Dorsolateral prefrontal cortex (tissue), 122 donors: ENCODE measurements at places on chromosomes 3 and 15. TPM values are rescaled to one million over a fixed set of nuclear protein-coding genes. Genes with fewer than 3 reads are reported as not detected.

- DNase-seq: no peak
These were observed 203.2 kb upstream of the GAP43 start for GRCh38 chr3:115420086-115420485.

DNA sequence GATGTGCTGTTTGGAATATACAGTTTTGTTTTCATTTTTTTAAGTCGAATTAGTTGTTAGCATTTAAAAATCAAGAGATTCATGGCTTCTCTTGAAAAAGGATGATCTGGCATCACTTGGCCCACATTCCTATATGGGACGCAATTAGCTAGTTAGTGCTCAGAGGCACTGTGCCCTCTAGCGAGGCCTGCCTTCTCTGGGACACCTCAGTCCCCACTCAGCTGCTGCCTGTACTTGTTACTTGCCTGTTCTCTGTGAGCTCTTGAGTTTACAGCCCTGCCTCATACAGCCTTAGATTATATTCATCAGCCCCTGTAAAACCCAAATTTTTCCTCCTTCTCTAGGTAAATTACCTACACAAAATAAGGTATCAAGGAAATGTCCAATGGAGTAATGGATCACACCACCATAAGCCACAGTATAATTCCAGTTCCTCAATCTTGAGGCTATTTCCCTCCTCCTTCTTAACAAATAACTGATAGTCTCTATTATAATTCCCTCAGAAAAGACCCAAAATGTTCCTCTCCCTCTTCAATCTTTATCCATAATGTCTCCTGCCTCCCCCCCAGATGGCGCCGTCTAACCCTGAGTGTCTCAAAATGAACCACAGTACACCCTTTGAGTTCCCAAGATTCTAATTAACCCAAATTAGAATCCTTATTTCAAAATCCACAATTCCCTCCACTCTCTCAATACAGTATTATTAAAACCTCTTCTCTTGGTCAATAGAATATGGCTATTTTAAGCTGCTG lies 2.7 kb downstream of the ZMAT3 start:
- DNase-seq: no peak

- no peak for DNase-seq
These were observed 712.1 kb downstream of the MECOM start for GRCh38 chr3:168951368-168951767.

DNA sequence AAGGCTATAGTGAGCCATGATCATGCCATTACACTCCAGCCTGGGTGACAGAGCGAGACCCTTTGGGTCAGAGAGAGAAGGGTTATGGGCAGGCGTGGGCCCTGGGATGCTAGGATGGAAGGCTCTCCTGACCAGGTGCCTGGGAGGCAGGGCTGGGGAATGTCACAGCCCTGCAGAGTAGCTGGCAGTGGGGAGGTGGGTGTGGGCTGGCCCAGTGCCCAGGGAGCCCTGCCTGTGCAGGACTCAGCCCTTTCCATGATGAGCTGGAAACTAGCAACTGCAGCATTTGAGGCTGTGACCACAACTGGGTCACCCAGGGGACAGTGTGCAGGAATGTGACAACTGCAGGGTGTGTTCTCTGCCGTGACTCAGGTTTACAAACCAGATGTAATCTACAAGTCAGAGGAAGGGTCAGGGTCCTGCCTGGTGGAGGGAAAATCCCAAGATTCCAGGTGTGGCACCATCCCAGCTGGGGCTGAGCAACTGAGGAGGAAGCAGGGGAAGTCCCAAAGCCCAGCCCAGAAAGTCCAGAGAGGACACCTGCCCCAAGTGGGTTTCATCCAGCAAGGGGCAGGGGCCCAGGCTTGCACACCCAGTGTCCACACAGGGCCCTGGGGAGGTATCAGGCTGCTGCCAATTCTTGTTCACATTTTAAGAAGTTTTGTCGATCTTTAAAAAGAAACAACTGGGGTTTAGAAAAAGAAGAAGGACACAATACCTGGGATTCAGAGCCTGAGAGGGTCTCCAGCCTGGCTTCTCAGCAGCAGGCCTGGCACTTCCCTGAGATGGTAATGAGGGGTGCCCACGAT lies 45.5 kb downstream of the SLC28A1 start:
- DNase-seq: no peak

ADAMTS17 gene
- total RNA-seq: 7.2 TPM

DNA sequence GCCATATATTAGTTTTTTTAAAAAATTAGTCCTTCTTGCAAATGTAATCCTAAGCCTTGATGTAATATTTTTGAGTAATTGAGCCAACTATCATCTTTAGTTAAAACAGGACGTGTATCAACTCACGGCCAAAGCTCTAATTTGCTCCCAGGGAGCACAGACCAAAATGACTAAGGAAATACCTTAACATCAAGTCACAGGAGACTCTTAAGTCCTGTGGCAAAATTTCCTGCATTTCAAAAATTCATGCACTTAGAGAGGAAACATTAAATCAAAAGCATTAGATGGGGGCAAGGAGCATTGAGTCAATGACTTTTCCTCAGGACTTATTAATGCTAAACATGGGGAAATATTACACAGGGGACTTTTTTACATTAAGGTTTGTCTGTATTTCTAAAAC lies 276.0 kb downstream of the MFSD1 start:
- no peak for DNase-seq

PLSCR4 gene
- total RNA-seq: 38.6 TPM

GRCh38 chr3:35965908-35966307 lies 326.6 kb downstream of the ARPP21 start:
- DNase-seq: no peak

DNA sequence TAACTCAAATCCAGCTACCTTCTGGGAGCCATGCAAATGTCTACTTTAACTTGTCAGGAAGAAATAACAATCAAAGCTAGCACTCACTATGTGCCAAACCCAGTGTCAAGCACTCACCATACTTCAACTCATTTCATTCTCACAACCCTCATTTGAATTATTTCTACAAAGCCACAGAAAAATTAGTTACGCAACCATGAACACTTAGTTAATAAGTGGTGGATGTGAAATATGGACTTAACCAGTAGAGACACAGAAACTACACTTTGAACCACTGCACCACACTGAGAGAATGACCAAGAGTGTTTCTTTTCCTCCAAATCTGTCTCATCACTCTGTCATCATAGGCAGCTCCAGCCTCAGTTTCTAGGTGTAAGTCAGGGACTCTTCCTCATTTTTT lies 91.0 kb upstream of the MBNL1 start:
- no peak for DNase-seq

EXOSC7 gene
- total RNA-seq: 33.7 TPM
